ENCODE measurements at places on chromosomes 3 and 15. TPM values are rescaled to one million over a fixed set of nuclear protein-coding genes. Genes with fewer than 3 reads are reported as not detected.

The ADCY5 gene
- 163 TPM for total RNA-seq

The SMAD6 gene
- 104 TPM for total RNA-seq

The RTP4 gene
- total RNA-seq, result 1.0 TPM

DNA sequence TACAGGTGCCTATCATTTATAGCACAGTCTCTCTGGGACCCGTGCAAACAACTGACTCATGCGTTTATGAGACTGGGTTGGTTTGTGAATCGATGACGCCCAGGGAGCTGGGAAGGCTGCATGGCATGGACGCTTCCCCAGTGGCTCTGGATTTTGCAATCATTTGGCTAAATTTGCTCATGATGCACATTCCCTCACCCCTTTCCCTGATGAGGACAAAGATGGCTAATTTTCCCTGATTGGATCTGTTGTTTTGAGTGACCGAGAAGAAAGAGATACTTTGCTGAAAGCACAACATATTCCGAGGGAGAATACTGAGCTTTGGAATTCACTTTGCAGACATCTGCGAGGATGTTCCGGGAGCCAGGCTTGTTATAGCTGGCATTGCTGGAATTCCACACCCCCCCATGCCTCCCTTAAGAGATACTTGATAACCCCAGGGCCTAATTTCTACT is 51.1 kb downstream of the CGNL1 start:
- no peaks in the 10 kb centered on the region for H3K36me3 ChIP-seq
- peaks cover 26% of the 10 kb centered on the region for H3K4me1 ChIP-seq
- H3K27ac ChIP-seq, result peak overlapping the region; percentile 76
- DNase-seq, result peak; percentile 83
- no peaks in the 10 kb centered on the region for H3K27me3 ChIP-seq

The FAM107A gene
- 80.7 TPM for total RNA-seq

DNA sequence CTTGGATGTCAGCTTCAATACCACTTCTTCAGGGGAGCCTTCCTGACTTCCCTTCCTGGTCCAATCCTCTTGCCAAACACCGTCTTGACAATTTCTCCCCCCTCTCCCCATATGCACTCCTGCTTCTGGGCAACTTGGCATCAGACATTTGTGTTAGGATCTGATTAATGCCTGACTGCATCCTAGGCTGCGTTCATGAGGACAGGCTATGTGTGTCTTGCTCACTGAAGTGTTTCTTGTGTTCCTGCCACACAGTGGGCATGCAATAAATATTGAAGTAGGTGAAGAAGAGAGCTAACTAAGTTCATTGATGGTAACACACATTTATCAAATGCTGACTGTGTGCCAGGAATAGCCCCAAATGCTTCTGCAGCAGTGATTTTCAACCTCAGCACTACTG is 36.4 kb upstream of the WNT5A start:
- DNase-seq, result no peak
- no peaks in the 10 kb centered on the region for H3K4me1 ChIP-seq
- no peak overlapping the region for H3K4me3 ChIP-seq
- H3K36me3 ChIP-seq, result no peaks in the 10 kb centered on the region
- H3K27me3 ChIP-seq, result no peaks in the 10 kb centered on the region
- H3K27ac ChIP-seq, result no peak overlapping the region

The ITIH4 gene
- not detected for total RNA-seq

GRCh38 chr3:173688216-173688842 is 290.8 kb downstream of the NLGN1 start:
- no peaks in the 10 kb centered on the region for H3K27me3 ChIP-seq
- H3K4me1 ChIP-seq, result no peaks in the 10 kb centered on the region
- H3K27ac ChIP-seq, result no peak overlapping the region
- H3K36me3 ChIP-seq, result no peaks in the 10 kb centered on the region
- DNase-seq, result no peak

The LDHAL6B gene
- total RNA-seq, result not detected

The CTDSPL gene
- total RNA-seq, result 58.4 TPM

DNA sequence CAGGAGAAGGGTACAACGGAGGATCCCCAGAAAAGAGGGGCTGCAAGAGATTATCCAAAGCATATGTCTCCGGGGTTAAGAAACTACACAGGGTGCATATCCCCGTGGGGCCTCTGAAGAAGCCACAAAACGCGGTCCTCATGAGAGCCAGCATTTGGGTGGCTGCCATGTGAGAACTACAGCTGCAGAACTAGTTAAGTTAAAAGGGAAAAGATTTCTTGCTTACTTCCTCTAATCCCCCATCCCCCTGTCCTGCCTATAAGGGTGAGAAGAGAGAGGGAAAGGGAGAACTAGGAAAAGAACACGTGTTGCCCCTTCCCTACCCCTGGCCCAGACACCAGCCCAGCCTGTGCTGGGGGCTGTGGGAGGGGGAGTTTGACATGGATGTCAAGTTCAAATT is 70.4 kb upstream of the PCSK6 start:
- H3K4me3 ChIP-seq, result no peak overlapping the region
- H3K4me1 ChIP-seq, result no peaks in the 10 kb centered on the region
- no peaks in the 10 kb centered on the region for H3K36me3 ChIP-seq
- H3K27me3 ChIP-seq, result no peaks in the 10 kb centered on the region

DNA sequence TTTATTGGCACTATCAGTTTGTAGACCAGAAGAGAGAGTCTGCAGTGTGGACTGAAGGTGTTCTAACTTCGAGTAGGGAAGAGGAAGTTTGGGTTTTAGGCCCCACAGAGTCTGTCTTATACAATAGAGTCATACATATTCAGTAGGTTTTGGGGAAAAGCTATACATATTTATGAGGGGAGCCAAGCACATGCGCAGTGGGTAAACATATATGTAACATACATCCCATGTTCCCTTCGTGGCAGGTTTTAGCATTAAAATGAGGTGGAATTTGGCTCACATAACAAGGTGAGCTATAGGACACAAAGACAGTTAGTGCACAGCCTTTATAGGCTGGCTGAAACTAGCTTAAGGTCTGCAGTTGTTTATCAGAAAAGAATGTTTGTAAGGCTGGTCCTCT is 4.9 kb downstream of the GALK2 start:
- no peaks in the 10 kb centered on the region for H3K36me3 ChIP-seq
- no peaks in the 10 kb centered on the region for H3K4me1 ChIP-seq
- H3K27ac ChIP-seq, result no peak overlapping the region
- DNase-seq, result no peak
- no peaks in the 10 kb centered on the region for H3K27me3 ChIP-seq

The CCR4 gene
- total RNA-seq, result 0.33 TPM

The BDH1 gene
- total RNA-seq, result 48.3 TPM

DNA sequence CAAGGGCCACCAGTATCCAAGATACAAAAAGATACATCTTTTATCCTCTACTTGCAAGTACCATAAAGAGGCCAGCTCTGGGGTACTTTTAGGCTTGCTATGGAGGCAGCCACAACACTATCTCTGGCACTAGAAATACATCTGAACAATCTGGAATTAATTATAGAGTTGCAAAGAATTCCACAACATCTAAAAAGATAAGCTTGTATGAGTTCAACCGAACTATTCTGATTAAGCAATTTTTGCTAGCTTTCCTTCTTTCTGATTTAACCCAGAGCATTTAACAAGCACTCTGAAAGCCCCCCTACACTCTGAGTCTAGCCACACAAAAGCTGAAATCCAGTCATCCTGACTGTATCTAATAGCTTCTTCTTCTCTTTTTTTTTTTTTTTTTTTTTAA is 95.4 kb downstream of the FRMD5 start:
- H3K27me3 ChIP-seq, result no peaks in the 10 kb centered on the region
- H3K4me3 ChIP-seq, result no peak overlapping the region
- no peak overlapping the region for H3K27ac ChIP-seq
- H3K36me3 ChIP-seq, result no peaks in the 10 kb centered on the region
- H3K4me1 ChIP-seq, result peaks cover 14% of the 10 kb centered on the region

DNA sequence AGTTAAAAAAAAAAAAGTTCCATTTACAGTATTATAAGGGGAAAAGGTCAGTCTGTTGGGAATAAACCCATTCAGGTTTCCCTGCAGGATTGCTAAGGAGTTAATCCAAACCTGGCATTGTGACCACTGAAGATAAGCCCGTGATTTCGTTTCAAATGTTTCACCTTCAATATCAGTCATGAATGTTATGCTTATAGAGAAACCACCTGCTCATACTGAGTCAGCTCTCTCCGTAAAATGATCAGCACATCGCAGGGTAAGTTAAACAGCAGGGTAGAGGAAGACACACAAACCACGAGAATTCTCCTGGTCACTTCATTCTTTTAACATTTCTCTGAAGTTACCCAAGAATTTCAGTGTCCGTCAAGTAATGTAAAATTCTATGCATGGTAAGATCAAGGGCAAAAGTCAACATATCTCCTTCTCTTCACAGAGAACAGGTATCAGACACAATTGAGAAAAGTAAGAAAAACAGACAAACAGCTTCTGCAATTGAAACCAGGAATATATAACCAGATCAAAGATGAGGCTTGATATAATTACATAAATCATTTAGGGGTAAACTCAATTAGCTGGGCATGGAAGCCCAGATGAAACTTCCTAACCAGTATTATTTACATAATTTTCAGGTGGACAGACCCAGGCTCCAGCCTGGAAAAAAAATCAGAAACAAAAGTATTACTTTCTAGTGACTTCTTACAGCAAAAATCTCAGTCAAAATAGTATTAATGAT is 67.6 kb upstream of the ARHGEF3 start:
- no peak overlapping the region for H3K27ac ChIP-seq
- no peaks in the 10 kb centered on the region for H3K4me1 ChIP-seq
- H3K27me3 ChIP-seq, result no peaks in the 10 kb centered on the region
- H3K36me3 ChIP-seq, result no peaks in the 10 kb centered on the region

The SLC28A2 gene
- total RNA-seq, result not detected

DNA sequence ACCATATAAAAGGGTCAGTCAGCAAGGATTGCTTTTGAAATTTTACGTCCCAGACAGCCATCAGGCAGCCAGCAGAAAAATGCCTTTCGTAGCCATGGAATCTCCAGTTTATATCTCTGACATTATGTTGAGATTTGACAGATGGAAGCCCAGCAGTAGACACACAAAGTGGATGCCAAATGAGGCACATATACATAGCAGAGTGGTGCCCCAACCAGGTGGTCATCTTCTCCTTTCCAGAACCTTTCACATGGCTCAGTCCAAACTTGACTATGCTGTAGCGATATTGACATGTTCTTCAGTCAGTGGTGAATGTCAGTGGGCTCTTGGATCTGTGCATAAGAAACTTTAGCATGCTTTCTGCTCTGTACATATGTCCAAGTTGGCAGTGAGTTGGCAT is 123.3 kb upstream of the GBE1 start:
- no peaks in the 10 kb centered on the region for H3K4me1 ChIP-seq
- H3K27me3 ChIP-seq, result no peaks in the 10 kb centered on the region
- no peak overlapping the region for H3K27ac ChIP-seq
- no peak for DNase-seq

- no peak overlapping the region for H3K4me3 ChIP-seq
- H3K4me1 ChIP-seq, result peaks cover 16% of the 10 kb centered on the region
- no peak for DNase-seq
- no peaks in the 10 kb centered on the region for H3K27me3 ChIP-seq
Observed at GRCh38 chr3:160568989-160569388, 3.6 kb upstream of the KPNA4 start.

GRCh38 chr15:92914103-92914499 is 14.0 kb downstream of the CHD2 start:
- no peak for DNase-seq
- no peaks in the 10 kb centered on the region for H3K4me1 ChIP-seq
- H3K4me3 ChIP-seq, result no peak overlapping the region
- H3K27ac ChIP-seq, result peak overlapping the region; percentile 75
- no peaks in the 10 kb centered on the region for H3K36me3 ChIP-seq

DNA sequence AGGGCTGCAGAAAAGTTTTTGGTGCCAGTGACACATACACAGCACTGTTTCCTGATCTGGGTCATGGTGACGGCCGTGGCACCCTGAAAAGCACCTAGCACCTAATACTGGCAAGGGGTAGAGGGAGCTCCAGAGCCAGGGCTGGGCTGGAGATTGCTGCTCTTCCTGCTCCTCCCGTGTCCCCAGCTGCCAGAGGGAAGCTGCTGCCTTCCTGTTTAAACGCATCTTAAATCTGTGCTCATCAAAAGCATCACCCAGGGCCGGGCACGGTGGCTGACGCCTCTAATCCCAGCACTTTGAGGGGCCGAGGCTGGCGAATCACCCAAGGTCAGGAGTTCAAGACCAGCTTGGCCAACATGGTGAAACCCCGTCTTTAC is 156.7 kb upstream of the MEF2A start:
- H3K4me3 ChIP-seq, result no peak overlapping the region
- H3K4me1 ChIP-seq, result peaks cover 25% of the 10 kb centered on the region
- no peaks in the 10 kb centered on the region for H3K27me3 ChIP-seq
- no peaks in the 10 kb centered on the region for H3K36me3 ChIP-seq
- peak; percentile 78 for DNase-seq

DNA sequence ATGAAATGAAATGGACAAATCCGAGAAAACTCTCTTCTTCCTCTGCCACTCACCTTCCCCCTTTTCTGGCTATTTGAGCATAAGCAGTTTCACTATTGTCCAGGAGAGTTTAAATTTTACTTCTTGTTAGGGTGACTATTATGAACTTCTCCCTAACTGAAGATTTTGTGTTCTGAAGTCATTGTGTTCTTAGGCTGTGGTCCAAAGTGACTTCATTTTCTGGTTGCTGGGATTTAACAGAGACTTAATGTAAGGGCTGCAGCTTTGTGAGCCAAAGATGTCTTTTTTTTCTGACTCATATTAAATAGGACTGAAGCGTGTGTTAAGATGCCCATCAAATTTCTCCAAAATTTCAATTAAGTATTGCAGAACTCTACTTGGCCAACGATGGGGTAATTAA is 46.5 kb upstream of the FSTL1 start:
- no peak overlapping the region for H3K4me3 ChIP-seq
- no peaks in the 10 kb centered on the region for H3K27me3 ChIP-seq
- H3K4me1 ChIP-seq, result peaks cover 22% of the 10 kb centered on the region

DNA sequence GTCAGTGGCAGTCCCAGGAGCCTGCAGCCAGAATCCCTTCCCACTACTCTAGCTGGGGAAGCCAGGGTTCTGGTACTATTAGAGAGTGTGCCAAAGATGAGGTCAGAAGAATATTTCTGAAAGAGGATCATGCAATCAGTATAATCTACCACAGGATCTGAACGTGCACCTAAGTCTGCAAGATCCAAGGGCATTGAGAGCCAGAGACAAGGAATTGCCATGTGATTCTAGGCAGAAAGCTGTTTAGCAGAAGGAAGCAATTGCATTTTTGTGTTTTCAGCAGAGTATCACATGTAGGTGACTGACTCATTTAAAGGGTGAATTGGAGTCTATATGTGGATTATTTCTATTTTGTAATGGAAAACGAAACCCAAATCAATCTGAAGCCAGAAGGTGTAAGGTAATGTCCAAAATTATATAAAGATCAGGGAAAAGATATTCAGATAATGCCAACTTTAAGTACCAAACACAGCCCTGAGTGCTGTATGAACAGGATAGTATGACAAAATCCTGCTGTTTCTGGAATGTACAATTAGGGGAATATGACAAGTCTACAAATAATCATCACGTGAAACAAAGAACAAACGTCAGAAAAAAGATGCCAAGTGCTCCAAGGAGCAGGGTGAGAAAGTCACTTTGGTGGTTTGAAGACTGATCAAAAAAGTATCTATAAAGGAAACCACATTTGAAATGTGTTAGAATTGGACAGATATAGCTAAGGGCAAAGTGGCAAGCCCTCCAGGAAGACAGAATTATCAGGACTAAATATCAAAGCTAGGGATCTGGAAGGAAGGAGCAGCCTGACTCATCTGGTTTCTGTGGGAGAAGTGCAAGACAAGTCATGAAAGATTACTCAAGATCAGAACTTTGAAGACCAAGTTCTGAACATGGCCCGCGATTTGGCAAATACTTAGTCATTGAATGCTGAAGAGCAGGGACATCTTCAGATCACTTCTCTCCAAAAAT is 1036.6 kb downstream of the NTRK3 start:
- H3K36me3 ChIP-seq, result no peaks in the 10 kb centered on the region
- H3K4me1 ChIP-seq, result no peaks in the 10 kb centered on the region
- H3K4me3 ChIP-seq, result no peak overlapping the region
- H3K27me3 ChIP-seq, result no peaks in the 10 kb centered on the region
- no peak for DNase-seq
- no peak overlapping the region for H3K27ac ChIP-seq
